ENCODE measurements at places on chromosomes 5 and 9.

GRCh38 chr9:35193762-35194161, 32.0 kb downstream of the UNC13B start:
- no peak for DNase-seq
- H3K4me1 ChIP-seq: no peaks in the 10 kb centered on the region
- H3K27me3 ChIP-seq: no peaks in the 10 kb centered on the region
- H3K4me3 ChIP-seq: no peak overlapping the region

DNA sequence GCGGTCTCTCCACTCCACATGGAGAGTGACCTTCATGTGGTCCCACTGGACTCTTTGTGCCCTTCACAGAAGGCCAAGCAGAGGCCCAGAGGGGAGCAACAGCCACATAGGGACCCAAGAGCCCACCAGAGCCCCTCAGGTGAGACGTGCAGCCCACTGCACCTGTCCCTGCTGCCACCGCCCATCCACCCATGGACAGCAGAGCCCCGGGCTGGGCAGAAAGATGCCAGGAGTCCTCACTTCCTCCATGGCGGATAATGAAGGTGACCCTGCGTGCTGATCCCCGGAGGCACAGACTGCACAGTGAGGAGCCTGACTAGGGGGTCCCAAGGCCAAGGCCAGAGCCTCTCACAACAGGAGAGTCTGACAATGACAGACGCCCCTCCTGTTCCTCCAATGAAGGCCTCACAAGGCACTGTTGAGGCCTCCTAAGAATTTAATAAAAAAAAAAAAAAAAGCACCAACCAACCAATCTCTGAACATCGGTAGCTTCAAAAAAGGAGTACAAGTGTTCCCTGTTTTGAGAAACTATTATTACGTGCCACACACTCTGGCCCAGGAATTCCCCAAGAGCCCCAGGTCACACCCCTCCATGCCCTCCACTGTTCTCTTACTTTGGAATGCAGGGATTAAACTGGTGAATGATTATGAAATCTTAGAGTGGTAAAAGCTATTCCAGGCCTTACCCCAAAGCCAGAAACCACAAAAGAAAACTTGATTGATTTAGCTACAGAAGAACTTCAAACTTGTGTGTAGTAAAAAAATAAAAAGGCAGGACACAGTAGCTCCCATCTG, 2.8 kb upstream of the PPP1R26 start:
- H3K27ac ChIP-seq: no peak overlapping the region
- no peak for DNase-seq
- H3K4me3 ChIP-seq: no peak overlapping the region
- peaks cover 7% of the 10 kb centered on the region for H3K4me1 ChIP-seq
- peaks cover 13% of the 10 kb centered on the region for H3K27me3 ChIP-seq

- no peaks in the 10 kb centered on the region for H3K27me3 ChIP-seq
- peak overlapping the region; percentile 89 for H3K27ac ChIP-seq
- DNase-seq: no peak
- H3K36me3 ChIP-seq: peaks cover 4% of the 10 kb centered on the region
These were observed 253 bp downstream of the SLC12A2 start for GRCh38 chr5:128083811-128084227.

- no peaks in the 10 kb centered on the region for H3K4me1 ChIP-seq
- no peak overlapping the region for H3K27ac ChIP-seq
- no peak overlapping the region for H3K4me3 ChIP-seq
- no peaks in the 10 kb centered on the region for H3K27me3 ChIP-seq
- no peaks in the 10 kb centered on the region for H3K36me3 ChIP-seq
- no peak for DNase-seq
These were observed 47.2 kb downstream of the COL5A1 start for GRCh38 chr9:134688661-134689320.

DNA sequence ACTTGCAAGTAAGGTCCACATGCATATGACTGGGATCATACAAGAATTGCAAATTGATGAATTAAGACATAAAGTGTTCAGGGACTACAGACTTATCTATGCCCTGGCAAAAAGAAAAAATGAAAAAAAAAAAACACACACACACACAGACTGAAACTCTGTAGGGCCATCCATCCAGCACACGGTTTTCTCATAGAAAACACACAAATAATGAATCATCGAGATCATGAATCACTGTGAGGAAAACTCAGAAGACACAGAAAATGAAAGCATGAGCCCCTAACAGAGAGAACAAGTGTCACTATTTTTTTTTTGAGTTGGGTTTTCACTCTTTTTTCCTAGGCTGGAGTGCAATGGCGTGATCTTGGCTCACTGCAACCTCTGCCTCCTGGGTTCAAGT, 185.2 kb downstream of the IRX2 start:
- no peaks in the 10 kb centered on the region for H3K36me3 ChIP-seq
- H3K27me3 ChIP-seq: no peaks in the 10 kb centered on the region
- H3K4me1 ChIP-seq: no peaks in the 10 kb centered on the region
- no peak overlapping the region for H3K27ac ChIP-seq
- no peak overlapping the region for H3K4me3 ChIP-seq
- DNase-seq: no peak

DNA sequence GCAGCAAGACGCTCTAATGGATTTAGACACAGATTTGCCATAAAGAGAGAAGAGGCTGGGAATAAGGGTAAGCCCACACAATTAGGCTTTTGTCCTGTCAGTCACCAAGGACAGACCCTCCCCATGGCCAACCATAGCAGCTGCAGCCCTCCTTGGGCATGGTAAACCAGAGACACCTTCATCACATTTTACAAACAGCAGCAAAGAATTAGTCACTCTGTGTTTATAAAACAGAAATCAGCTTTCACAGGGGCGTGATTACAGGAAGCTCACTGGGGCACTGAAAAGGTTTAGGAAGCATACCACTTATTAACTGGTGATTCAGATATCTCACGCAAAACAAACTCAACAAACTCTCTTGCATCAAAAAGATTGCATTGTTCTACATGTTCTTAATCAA, 37.3 kb upstream of the ZNF622 start:
- no peak overlapping the region for H3K4me3 ChIP-seq
- DNase-seq: no peak
- no peaks in the 10 kb centered on the region for H3K36me3 ChIP-seq

GRCh38 chr5:52065182-52065581, 681.9 kb downstream of the ISL1 start:
- H3K4me3 ChIP-seq: no peak overlapping the region
- no peaks in the 10 kb centered on the region for H3K27me3 ChIP-seq
- H3K36me3 ChIP-seq: no peaks in the 10 kb centered on the region
- no peaks in the 10 kb centered on the region for H3K4me1 ChIP-seq
